Right forelimb (tissue), 1 donor: ENCODE measurements at places on chromosomes 7 and 10.

DNA sequence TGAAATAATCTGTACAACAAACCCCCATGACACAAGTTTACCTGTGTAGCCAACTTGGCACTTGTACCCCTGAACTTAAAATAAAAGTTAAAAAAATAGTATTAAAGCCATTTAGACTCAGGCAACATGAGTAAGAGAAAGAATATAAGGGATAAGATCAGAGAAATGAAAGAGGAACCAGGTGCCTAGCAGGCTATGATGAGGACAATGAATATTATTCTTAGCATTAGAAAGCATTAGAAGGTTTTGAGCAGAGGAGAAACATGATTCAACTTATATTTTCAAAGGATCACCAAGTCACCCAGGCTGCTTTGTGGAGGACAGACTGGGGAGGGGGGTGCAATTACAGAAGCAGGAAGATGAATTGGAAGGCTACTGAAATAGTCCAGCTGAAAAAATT is 48.1 kb upstream of the TES start:
- DNase-seq: no peak

GRCh38 chr7:148515237-148515636 is 75.3 kb upstream of the C7orf33 start:
- no peak for DNase-seq

DNA sequence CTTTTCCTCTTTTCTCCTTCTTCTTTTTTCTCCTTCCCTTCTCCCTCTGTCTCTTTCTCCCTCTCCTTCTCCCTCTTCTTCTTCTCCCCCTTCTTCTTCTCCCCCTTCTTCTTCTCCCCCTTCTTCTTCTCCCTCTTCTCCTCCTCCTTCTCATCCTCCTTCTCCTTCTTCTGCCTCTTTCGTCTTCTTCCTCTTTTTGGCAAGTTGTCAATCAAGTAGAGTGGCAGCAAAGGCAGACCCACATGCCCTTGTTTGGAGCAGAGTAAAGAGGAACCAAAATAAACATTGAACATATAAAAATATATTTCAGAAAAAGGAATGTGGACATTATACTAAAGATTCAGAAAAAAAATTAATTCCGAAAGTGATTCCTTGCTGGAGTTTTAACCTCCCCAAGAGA is 59.6 kb upstream of the ZNF33B start:
- DNase-seq: no peak

- no peak for DNase-seq
Measured at GRCh38 chr10:70584366-70584765, 18.2 kb downstream of the PRF1 start.

- no peak for DNase-seq
Measured at GRCh38 chr10:77162697-77163096, 474.9 kb downstream of the KCNMA1 start.

DNA sequence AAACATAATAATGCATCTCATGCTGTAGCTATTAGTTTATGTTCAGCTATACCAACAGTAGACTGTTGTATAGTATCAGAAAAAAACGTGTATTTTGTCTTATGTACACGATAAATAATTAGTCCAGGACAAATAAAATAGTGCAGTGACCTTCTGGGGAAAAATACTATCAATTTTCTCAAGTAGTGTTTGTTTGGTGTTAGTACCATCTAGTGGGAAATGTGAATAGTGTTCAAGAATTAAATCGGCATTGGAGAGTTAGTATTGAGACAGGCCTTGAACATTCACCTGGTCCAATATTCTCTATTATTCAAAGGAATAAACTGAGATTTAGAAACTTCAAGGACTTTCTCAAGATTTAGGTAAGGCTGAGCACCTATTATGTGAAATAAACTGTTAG is 21.7 kb upstream of the OR2A5 start:
- DNase-seq: no peak

DNA sequence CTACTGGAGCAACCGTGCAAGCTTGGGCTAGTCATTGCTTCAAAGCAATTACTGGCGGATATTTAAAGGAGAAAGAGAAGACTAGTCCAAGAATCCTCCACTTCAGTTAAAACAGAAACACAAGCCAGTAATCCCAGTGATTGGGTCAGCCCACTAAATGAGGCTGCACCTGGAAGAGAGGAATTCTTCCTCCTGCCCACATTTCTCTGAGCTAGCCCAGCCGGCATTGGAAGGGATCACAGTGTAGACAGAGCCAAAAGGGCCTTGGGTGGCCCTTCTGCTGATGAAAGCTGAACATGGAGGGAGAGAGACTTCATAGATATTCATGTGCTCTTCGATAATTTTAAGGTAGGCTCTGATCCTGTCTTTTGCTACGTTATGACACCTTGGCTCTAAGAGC is 228.4 kb downstream of the KIAA1217 start:
- no peak for DNase-seq

- no peak for DNase-seq
Measured at GRCh38 chr7:158582089-158582456, 5.5 kb downstream of the PTPRN2 start.

- no peak for DNase-seq
Measured at GRCh38 chr7:16702441-16702840, 51.1 kb upstream of the TSPAN13 start.

GRCh38 chr7:22269963-22270362 is 87.0 kb downstream of the RAPGEF5 start:
- no peak for DNase-seq

DNA sequence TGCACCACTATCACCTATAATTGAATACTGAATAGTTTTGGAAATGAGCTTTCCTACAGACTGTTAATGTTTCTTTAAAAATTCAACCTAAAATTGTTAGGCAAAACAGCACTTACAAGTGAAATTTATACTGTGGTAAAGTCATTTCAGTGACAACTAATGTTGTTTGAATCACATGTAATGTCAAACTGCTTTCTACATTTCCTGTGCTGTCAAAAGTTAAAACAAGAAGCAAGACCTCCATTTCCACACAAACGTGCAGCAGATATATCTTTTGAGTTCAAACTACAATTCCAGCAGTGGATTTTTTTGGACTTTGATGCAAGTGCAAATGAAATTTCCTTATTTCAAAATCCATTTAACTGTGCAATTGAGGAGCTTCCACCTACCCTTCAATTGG is 199.8 kb downstream of the RNLS start:
- no peak for DNase-seq
